Mammary epithelial cell (primary cell): ENCODE measurements at places on chromosomes 4 and X. TPM values are rescaled to one million over a fixed set of nuclear protein-coding genes. Genes with fewer than 3 reads are reported as not detected.
A peak's percentile ranks its signal among the peaks of the same experiment; 100 is the strongest.

Gene GK2
- not detected in 2 replicates for total RNA-seq

DNA sequence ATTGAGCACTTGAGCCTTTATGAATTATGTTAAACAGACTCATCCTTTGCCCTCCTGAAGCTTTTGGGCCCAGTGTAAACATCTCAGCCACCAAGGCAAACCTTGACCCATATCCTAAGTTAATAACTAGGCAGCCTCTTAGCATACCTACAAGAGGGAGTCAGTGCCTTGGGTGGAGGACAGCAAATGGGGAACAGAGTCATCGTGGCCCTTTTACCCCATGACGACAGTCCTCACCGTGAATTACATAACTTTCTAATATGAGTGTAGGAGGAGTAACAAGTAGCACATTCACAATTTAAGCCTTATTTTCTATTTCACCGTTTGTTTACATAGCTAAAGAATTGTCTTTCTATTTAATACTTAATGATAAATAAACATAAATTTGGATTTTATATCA lies 16.8 kb downstream of the CLDN22 start:
- no peak for DNase-seq

DNA sequence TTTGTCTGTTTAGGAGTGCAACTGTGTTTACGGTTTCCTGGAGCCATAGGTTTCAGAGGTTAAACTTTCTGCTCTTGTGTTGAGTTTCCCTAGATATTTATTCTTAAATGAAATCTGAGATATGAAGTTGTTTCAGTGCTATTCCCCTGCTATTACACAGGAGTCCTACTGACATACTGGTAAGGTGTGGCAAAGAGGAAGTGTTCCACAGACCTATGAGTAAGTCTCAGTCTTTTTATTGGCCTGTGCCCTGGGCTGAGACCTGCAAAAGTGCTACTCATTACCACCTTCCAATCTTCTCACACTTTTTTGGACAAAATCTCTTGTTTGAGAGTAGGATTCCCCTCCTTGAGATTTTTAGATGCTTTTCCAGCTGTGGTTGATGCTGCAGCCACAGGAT lies 35.6 kb upstream of the MAGEA8 start:
- DNase-seq = peak; percentile 6

Gene LRIT3
- not detected in 2 replicates for total RNA-seq

- no peak for DNase-seq
Observed at GRCh38 chr4:74536557-74536956, 91.6 kb downstream of the AREG start.

Gene EGF
- total RNA-seq = 4.7 TPM

DNA sequence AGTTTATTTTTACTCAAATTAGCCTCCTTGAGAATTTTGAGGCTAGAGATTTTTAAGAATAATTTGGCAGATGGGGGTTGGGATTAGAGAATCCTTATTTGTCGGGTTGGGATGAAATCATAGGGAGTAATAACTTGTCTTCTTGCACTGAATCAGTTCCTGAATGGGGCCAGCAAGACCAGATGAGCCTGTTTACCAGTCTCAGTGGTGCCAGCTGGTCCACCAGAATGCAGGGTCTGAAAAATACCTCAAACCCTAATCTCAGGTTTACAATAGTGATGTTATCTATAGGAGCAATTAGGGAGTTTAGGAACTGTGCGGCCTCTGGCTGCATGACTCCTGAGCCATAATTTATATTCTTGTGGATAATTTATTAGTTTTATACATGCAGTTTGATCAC lies 705.9 kb upstream of the AGA start:
- DNase-seq = no peak

DNA sequence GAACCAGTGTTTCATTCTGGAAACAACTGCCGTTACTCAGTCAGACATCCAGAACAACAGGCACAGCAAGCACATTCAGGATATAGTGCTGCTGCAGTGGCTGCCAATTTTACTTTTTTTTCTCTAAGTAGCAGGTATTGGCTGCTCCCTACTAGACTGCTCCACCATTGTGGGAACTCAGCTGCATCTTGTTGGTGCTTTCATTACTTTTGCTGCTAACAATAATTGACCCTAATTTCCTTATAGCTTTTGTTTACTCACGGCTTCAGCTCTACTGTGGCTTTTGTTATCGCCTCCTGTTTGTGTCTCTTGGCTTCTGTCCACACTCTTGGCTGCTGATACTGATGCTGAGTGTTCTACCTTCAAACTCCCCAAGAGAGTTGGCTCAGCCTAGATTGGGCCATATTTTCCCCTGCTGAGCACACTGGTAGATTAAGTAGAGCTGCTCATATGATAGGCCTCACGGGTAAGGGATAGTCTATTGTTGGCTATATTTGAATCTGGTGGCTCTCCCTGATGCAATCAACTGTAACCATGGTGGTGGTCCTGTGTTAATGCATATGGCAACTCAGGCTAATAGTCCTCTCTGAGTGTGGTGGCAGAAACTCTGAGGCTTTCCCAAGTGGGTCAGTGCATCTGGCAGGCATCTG lies 44.5 kb upstream of the IL2 start:
- no peak for DNase-seq

- DNase-seq = peak; percentile 85
Observed at GRCh38 chrX:50827996-50828395, 14.0 kb upstream of the SHROOM4 start.

GRCh38 chr4:28686618-28687017 lies 1826.0 kb downstream of the STIM2 start:
- DNase-seq = peak; percentile 45

DNA sequence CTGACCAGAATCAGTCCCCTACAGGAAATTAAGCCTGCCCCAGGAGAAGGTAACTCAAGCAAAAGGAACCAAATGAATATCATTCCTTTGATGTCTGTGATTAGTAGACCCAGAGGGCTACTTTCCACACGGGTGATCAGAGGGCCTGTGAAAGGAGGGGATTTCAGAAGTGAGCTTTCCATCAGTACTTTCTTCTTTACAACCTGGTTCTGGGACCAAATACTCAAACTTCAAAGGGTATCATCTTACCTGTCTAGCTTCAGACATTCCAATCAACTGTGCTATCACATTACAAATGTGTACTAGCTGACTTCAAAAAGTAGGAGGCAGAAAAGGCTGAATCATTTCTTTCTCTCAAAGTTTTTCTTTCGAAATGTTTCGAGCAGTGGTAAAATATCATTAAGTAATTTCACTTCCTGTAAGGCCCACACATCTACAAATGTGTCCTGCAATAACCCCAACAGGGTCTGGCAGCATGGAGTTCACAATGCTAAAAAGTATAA lies 23.9 kb downstream of the ACSL4 start:
- DNase-seq = peak; percentile 66

Gene SLITRK2
- total RNA-seq = under 0.01 TPM

GRCh38 chr4:86706923-86707597 lies 112.9 kb downstream of the PTPN13 start:
- peak; percentile 58 for DNase-seq

DNA sequence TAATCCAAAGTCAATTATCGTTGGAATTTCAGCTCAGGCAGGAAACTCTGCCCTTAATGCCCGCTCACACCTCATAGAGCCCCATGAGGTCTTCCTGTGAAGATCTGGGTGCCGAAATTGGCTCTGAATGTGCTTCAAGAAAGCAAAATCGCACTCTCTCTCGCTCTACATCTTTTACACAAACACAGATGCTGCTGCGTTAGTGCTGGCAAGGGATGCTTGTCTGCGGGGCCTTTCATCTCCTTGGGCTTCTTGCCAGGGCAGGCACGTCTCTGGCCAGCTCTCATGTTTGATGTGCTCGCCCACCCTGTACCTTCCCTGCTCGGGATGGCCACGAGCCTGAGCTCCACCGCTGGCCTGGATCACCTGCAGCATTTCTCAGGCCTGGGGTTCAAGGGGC lies 66.5 kb downstream of the CLCN4 start:
- DNase-seq = no peak
